ENCODE measurements at places on chromosomes 12 and 14. TPM values are rescaled to one million over a fixed set of nuclear protein-coding genes. Genes with fewer than 3 reads are reported as not detected.

DNA sequence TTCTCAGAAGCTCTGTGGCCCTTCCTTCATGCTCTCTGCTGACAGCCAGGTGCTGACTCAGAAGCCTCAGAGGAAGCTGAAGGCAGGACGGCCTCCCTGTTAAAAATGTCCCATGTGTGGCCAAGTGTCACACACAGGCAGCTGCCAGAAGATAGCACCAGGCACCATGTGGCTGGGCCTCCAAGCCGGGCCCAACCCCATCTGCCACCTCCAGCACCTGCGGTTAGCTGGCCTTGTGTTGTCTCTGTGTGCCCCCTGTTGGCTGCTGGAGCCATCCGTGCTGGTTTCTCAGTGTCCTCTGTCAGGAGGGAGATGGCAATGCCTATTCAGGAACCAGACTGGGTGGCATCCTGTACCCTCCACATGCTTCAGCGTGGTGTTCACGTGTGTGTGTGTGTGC is 63.2 kb downstream of the TSPAN11 start:
- no peaks in the 10 kb centered on the region for H3K36me3 ChIP-seq
- H3K4me1 ChIP-seq = no peaks in the 10 kb centered on the region
- no peak overlapping the region for H3K27ac ChIP-seq
- H3K4me3 ChIP-seq = no peak overlapping the region
- no peak for DNase-seq

- H3K36me3 ChIP-seq = no peaks in the 10 kb centered on the region
- H3K27ac ChIP-seq = no peak overlapping the region
- no peaks in the 10 kb centered on the region for H3K4me1 ChIP-seq
- DNase-seq = no peak
- no peak overlapping the region for H3K4me3 ChIP-seq
Observed at GRCh38 chr12:117738233-117738632, 230.6 kb downstream of the KSR2 start.

DNA sequence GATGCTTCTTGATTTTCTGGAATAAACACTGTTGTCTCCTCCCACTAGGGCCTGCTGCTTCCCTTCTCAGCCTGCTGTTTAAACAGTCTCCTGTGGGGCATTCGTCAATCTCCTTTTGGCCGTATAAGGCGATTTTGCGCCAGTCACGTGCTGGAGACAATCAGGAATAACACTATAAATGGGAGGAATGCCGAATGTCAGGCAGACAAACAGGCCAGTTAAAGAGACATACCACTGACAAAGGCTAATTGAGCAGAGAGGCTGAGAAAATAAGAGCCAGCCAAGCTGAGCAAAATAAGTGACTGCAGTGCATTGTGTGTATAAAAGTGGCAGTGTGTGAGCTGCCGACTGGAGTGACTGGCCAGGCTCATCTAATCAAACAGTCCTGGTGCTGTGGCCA is 23.3 kb downstream of the DMAC2L start:
- peaks cover 4% of the 10 kb centered on the region for H3K36me3 ChIP-seq
- no peak overlapping the region for H3K27ac ChIP-seq
- DNase-seq = no peak
- no peaks in the 10 kb centered on the region for H3K27me3 ChIP-seq
- no peak overlapping the region for H3K4me3 ChIP-seq

- no peak overlapping the region for H3K4me3 ChIP-seq
- H3K36me3 ChIP-seq = no peaks in the 10 kb centered on the region
- no peaks in the 10 kb centered on the region for H3K4me1 ChIP-seq
- H3K27me3 ChIP-seq = no peaks in the 10 kb centered on the region
- no peak overlapping the region for H3K27ac ChIP-seq
Observed at GRCh38 chr12:102010265-102010994, 51.4 kb downstream of the WASHC3 start.

DNA sequence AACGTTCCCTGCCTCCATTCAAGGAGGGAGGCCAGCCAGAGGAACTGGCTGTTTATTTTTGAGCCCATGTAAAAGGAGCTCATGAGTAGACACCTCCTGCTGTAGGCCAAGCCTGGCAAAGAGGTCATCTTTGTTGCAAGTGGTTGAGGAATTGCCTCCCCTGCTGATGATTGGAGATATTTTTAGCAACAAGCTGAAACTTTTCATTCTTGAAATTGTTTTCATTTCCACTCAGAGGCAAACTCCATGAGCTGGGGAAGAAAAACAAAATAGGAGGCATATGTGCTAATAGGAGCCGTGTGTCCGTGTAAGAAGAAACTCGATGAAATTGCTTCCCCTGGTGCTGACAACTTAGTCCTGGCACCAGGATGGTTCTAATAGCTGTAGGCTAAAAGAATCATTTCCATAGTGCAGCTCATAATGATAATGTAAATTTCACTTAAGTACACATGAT is 440.1 kb upstream of the FAR2 start:
- H3K27me3 ChIP-seq = no peaks in the 10 kb centered on the region
- H3K4me1 ChIP-seq = no peaks in the 10 kb centered on the region
- no peak overlapping the region for H3K4me3 ChIP-seq
- no peak overlapping the region for H3K27ac ChIP-seq
- DNase-seq = no peak

- DNase-seq = no peak
- H3K36me3 ChIP-seq = no peaks in the 10 kb centered on the region
- no peaks in the 10 kb centered on the region for H3K4me1 ChIP-seq
- H3K27ac ChIP-seq = no peak overlapping the region
- no peak overlapping the region for H3K4me3 ChIP-seq
- H3K27me3 ChIP-seq = no peaks in the 10 kb centered on the region
Observed at GRCh38 chr12:58588770-58589169, 331.5 kb downstream of the LRIG3 start.

DNA sequence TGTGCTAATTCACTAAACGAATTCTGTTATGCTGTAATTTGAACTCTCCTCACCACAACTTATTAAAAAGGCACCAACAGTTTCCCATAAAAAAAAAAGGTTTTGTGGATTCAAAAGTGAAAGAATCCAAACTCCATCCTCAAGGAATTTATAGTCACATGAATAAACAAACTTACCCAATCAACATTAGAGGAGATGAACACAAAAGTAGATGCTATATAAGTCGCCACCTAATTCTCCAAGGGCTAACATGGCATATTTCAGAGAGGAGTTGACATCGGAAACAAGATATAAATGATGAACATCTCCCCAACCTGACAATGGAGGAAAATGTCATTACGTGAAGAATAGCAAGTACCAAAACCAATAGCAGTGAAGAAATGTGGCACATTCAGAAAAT is 265.5 kb upstream of the PRKD1 start:
- no peaks in the 10 kb centered on the region for H3K36me3 ChIP-seq
- H3K27ac ChIP-seq = no peak overlapping the region
- H3K27me3 ChIP-seq = no peaks in the 10 kb centered on the region
- no peaks in the 10 kb centered on the region for H3K4me1 ChIP-seq
- DNase-seq = no peak

DNA sequence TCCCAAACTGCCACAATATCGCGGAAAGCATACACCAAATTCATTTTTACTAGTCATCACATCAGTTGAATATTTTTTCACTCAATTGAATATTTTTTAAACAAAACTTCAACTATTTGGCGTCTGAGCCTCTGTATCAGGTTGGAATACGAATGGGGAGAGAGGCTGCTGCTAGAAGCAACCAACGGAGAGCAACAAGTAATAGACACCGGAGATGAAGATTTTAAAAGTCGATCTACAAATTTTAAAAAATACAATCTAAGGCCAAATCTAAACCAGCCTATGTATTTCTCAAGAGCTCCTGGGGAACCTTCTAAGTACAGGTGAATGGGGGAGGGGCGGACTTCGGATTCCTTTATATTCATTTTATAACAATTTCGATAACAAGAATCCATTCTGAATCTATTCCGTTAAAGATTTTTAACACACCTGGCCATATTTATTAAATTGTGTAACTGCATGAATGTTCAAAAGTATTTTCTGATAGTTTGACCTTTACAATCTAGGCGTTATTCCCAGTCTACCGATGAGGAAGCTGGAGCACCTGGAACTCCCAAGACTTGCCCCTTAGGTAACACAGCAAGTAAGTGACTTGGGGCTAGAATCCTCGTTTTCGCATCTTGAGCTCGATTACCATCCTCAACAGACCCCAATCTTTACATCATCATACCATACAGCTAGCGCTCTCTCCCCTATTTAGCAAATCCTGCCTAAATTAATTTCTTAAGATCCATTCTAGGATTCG is 1.2 kb downstream of the GNPNAT1 start:
- DNase-seq = no peak
- peak overlapping the region; percentile 90 for H3K4me3 ChIP-seq
- peaks cover 16% of the 10 kb centered on the region for H3K4me1 ChIP-seq
- H3K36me3 ChIP-seq = no peaks in the 10 kb centered on the region
- no peaks in the 10 kb centered on the region for H3K27me3 ChIP-seq
- H3K27ac ChIP-seq = no peak overlapping the region

GRCh38 chr14:43249591-43249990 is 1257.5 kb downstream of the FSCB start:
- H3K4me3 ChIP-seq = no peak overlapping the region
- H3K4me1 ChIP-seq = no peaks in the 10 kb centered on the region
- no peaks in the 10 kb centered on the region for H3K36me3 ChIP-seq
- no peaks in the 10 kb centered on the region for H3K27me3 ChIP-seq

DNA sequence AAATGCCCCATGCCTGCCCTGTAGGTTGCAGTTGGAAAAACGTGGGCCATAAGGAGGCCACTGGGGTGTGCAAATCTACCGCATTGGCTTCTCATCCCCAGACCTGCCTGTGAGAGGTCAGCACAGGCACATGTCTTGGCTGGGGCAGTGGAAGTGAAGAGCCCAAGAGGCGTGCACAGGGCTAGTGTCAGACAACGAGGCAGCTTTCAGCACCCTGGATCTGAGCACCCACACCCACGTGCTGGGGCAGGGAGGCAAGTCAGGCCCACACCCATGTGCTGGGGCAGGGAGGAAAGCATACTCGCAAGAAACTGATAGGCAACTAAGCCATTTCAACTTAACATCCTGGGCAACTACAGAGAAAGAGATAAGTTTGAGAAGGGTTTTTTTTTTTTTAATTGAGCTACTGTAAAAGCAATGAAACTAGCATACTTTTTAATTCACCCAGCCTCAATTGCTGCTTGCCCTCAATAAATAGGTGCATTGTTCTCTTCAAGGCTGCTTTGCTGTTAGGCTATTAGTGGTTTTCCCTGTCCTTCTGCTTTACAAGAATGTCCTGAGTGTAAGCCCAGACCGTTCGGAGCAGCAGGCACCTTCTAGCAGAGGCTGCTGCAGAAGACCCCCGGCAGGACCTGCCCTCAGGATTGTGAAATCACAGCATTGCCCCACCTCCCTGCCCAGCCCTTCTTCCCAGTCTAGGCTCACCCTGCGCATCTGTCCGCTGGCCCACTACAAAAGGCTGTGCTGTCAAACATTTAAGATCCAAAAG is 355.3 kb upstream of the FKBP4 start:
- no peaks in the 10 kb centered on the region for H3K4me1 ChIP-seq
- no peak for DNase-seq
- no peaks in the 10 kb centered on the region for H3K36me3 ChIP-seq
- H3K4me3 ChIP-seq = no peak overlapping the region
- no peaks in the 10 kb centered on the region for H3K27me3 ChIP-seq

DNA sequence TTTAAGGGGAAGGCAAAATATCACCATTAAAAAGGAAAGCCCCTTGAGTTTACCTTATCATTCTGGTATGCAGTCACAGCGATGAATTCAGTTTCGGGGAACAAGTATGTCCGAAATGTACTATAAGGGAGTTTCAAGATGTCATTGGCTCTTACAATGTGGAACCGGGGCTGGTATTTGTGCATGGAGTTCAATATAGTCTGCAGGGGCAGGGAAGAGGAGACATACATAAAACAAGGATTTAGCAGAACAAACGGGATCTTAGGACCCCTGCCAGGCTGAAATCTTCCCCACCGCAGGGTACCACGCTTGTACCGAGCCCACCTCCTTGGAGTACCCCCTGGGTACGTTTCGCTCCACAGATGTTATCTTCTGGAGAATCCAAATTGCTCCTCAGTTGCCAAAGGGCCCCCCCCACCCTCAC is 4.5 kb downstream of the TBX3 start:
- H3K36me3 ChIP-seq = no peaks in the 10 kb centered on the region
- peaks cover 30% of the 10 kb centered on the region for H3K27me3 ChIP-seq
- no peaks in the 10 kb centered on the region for H3K4me1 ChIP-seq
- no peak overlapping the region for H3K27ac ChIP-seq
- DNase-seq = no peak

- H3K4me3 ChIP-seq = no peak overlapping the region
- no peaks in the 10 kb centered on the region for H3K27me3 ChIP-seq
- H3K36me3 ChIP-seq = no peaks in the 10 kb centered on the region
- H3K27ac ChIP-seq = no peak overlapping the region
- no peaks in the 10 kb centered on the region for H3K4me1 ChIP-seq
Observed at GRCh38 chr14:86015511-86015910, 485.6 kb downstream of the FLRT2 start.

DNA sequence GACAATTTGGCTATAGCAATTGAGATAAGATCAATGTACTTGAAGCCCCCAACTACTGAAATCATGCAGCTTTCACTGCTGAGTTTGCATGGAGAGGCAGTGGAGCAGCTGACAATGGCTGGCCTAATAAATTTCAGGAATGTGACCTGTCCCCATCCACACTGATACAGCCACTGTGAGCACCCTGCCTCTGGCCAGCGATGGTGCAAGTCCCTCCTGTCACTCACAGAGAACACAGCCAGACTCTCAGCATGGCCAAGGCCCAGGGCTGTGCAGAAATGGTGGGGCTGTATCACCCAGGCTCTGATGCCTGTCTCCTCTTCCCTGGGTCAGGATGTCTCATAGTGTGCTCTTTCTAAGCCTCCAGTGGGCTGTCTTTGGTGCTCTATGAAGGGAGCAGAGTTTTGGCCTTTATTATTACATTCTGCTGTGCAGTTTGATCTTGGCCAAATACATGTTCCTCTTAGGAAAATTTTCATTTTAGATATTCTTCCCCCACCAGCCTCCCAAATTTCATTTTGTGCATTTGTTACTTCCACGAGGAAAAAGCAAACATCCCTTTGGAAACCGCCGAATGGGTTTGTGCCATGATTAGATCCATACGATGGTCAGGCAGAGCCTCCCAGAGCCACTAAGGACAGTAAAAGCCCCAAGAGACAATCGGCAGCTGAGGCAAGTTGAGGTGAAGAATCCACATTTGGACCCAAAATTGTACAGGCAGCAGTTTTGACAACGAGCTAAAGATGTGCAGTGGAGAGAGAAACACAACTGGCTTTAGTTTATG is 85.1 kb upstream of the WSCD2 start:
- H3K4me3 ChIP-seq = no peak overlapping the region
- H3K4me1 ChIP-seq = no peaks in the 10 kb centered on the region
- no peak for DNase-seq
- H3K27ac ChIP-seq = no peak overlapping the region

- H3K4me1 ChIP-seq = no peaks in the 10 kb centered on the region
- no peaks in the 10 kb centered on the region for H3K36me3 ChIP-seq
- no peaks in the 10 kb centered on the region for H3K27me3 ChIP-seq
- DNase-seq = no peak
Observed at GRCh38 chr14:43123544-43123943, 1383.5 kb downstream of the FSCB start.

- no peaks in the 10 kb centered on the region for H3K27me3 ChIP-seq
- H3K4me3 ChIP-seq = no peak overlapping the region
- H3K4me1 ChIP-seq = no peaks in the 10 kb centered on the region
- H3K27ac ChIP-seq = no peak overlapping the region
Observed at GRCh38 chr14:78196323-78196722, 26.1 kb downstream of the NRXN3 start.

- H3K27ac ChIP-seq = no peak overlapping the region
- no peak overlapping the region for H3K4me3 ChIP-seq
- no peaks in the 10 kb centered on the region for H3K4me1 ChIP-seq
- no peaks in the 10 kb centered on the region for H3K27me3 ChIP-seq
- peak; percentile 37 for DNase-seq
- no peaks in the 10 kb centered on the region for H3K36me3 ChIP-seq
Observed at GRCh38 chr12:117836999-117837736, 131.6 kb downstream of the KSR2 start.

Gene SLC25A47
- not detected for total RNA-seq

Gene TWF1
- total RNA-seq = 32.1 TPM

Gene IL31
- total RNA-seq = 5.1 TPM

Gene NUP107
- 132 TPM for total RNA-seq

Gene ZNF385A
- total RNA-seq = 0.77 TPM

Gene ESR2
- 0.93 TPM for total RNA-seq

Gene CCDC177
- not detected for total RNA-seq

Gene FGD4
- 0.64 TPM for total RNA-seq
